Fibroblast of skin of right quadriceps (primary cell): ENCODE measurements at places on chromosomes 6 and 20.

GRCh38 chr6:96156425-96156824 lies 140.7 kb downstream of the FUT9 start:
- DNase-seq: no peak

DNA sequence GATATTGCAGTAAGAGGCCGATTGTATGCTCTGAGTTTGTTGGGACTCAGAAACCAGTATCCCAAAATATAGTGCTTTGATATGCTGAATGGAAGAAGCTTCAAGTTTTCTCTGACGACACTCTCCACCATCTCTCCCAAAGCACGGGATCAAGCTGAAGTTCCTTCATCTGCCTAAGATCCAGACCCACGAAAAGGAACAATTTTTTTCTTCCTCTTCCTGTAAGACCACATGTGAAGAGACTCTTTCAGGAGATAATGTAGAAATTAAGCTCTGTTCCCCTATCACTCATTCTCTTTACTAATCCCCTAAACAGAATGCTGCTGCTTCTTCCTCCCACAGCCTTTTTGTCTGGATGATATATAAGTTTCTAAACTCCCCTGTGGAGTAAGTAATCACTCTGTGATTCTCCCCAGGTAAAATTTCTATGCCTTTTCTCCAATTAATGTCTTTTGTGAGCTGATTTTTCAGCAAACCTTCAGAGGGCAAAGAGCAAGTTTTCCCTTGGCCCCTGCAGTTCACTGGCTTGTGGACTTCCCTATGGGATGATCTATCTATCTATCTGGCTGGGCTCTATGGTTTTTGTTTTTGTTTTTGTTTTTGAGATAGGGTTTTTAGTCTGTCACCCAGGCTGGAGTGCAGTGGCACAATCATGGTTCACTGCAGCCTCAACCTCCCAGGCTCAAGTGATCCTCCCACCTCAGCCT lies 13.5 kb upstream of the PNRC1 start:
- no peak for DNase-seq

DNA sequence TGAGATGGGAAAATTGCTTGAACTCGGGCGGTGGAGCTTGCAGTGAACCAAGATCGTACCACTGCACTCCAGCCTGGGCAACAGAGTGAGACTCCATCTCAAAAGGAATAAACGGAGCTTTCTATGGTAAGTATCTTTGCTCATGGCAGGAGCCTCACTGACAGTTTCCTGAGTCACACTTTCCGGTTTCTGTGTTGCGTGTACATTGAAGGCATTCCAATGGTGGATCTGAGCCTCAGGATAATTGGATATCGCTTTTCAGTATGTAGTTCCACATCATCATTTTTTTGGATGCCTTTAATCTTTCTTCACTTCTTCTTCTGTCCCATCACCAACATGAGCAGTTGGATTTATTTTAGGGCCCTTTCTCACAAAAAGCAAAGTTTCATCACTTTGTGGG lies 28.6 kb upstream of the GTSF1L start:
- DNase-seq: peak; percentile 81

- DNase-seq: no peak
Measured at GRCh38 chr6:114878091-114878490, 535.3 kb upstream of the HS3ST5 start.

DNA sequence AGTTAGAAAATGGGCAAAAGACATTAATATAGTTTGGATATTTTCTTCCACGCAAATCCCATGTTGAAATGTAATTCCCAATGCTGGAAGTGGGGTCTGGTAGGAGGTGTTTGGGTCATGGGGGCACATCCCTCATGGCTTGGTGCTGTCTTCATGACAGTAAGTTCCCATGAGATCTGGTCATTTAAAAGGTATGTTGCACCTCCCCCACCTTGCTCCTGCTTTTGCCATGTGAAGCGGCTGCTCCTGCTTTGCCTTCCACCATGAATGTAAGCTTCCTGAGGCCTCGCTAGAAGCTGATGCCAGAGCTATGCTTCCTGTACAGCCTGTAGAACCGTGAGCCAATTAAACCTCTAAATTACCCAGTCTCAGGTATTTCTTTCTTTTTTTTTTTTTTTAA lies 16.3 kb upstream of the TMEM14A start:
- no peak for DNase-seq

- peak; percentile 7 for DNase-seq
Measured at GRCh38 chr6:11921751-11922150, 90.4 kb upstream of the HIVEP1 start.

GRCh38 chr6:163288915-163289314 lies 125.6 kb upstream of the QKI start:
- DNase-seq: no peak

DNA sequence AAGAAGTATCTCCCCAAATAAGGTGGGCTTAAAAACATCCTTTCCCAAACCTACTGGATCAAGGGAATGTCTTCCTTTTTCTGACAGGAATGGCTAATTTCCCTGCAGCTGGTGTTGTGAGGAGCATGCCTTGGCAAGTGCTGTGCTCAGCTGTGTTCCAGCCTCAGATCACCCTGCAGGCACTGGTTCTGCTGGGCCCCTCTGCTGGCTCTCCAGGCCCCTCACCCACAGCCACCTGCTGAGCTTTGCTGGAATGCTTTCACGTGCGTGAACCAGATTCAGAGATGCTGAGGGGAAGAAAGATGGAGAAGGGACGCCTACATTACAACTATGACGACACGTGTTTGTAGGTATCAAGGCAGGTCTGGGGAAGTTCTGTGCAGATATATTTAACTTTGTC lies 71.3 kb upstream of the FOXC1 start:
- no peak for DNase-seq

GRCh38 chr6:83974409-83975050 lies 59.0 kb upstream of the MRAP2 start:
- no peak for DNase-seq

DNA sequence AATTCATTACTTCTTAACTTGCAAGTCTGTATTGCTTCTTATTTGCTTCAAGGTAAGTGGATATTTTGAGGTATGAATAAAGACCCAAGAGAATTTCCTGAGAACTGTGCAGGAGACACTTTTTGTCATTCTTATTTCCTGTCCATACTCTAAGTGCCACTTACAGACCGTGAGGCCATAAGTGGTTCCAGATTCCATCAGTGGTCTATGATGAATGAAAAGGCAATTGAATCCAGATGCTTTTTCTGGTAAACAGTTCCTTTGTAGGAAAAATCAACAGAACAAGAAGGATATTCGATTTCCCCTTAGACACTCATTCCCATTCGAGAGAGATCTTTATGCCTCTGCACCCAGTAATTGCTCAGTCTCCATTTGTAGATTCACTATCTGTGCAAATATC lies 58.3 kb upstream of the PDE10A start:
- peak; percentile 43 for DNase-seq

DNA sequence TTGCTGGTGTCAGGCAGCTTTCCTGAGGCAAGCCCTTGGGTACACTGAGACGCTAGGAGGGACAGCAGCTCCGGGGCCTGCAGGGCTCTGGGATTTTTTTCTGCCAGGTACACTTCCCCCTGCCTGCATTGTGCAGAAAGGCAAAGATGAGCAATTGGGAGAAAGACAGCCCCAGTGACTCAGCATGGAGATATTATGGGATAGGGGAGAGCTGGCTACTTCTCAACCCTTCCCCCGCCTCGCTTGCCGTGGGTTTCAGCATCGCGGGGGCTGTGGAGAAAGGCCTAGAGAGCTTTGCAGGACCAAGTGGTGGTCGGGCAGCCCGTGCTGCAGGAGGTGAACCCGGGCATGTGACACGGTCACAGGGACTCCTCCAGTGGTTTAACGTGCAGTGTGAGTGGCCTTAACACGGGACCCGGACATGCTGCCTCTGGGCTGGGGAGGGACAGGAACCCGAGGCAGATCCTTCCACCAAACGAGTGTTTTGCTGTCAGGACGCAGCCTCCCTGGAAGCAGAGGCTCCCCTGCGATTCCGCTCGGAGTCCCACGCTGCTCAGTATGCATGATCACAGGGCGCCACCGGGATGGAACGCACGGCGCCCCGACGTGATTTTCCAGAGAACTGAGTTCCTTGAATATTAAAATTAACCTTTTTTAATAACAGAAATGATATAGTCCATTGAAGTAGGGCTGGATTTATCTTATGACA lies 139.9 kb downstream of the CDH4 start:
- DNase-seq: peak; percentile 39

- no peak for DNase-seq
Measured at GRCh38 chr6:28135393-28135792, 6.3 kb upstream of the ZKSCAN8 start.

DNA sequence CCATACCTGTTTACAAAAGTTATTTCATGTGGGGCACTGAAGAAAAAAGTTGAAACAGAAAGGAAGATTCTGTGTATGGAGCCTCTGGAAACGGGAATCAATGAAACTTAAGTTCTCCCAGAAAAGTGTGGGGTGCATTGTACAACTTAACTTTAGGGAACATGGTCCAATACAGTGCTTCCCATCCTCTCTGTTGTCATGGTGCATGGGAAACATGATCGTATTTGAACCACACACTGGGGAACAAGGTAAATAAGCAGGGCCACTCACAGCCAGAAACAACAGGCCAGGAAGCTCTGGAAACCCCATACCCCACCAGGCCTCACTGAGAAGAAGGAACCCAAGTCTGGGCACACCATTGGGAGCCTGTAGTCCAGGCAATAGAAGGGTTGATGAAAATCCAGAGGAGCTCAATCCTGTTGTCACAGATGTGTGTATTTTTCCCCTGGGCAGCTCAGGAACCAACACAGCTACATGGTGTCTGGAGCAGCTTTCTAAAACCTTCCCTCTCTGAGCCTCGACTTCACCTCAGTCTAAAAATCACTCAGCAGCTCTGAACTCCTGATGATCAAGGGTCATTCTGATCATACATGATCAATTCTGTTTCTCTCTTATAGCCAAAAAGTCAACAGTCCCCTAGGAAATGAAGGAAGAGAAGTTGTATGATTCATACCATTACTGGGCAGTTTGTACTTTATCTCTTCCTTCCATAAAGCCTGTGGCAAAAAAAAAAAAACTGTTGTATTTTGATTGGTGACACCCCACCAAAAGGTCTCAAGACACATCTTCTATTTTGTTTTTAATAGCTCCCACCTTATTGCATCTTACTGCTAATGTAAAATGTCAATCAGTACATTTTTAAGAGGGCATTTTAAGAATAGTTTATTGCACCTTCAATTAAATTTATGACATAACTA lies 198.5 kb upstream of the TAB2 start:
- DNase-seq: no peak

DNA sequence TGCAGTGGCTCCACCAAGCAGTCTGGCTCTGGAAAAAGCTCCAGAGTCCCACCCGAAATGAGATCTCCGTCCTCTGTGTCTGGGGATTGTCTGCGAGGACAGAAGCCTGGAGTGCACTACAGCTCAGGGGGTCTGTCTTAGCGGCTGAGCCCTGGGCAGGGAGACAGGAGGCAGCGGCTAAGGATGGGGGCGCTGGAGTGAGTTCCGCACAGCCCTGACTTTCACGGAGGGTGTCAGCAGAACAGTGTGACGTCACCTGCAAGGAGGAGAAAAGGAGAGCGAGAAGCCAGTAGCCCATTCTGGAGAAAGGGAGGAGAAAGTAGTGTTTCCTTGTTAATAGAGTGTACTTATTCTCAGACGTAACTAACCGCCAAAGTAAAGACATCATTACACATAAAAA lies 97.6 kb downstream of the FAM50B start:
- DNase-seq: peak; percentile 18

DNA sequence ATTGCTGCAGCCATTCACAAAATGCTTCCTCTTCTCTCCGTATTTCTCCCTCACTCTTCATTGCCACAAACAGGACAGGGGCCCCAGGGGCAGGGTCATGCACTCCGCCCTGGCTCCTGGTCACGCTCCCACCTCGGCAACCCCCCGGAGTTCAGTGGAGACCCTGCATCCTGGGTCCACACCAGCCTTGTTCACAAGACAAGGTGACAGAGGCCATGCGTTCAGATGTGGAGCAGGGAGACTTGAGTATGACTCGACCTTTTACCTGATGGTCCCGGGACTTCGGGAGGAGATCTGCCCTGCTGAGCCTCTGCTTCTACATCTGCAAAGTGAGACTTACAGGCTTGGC lies 49.4 kb downstream of the ANKRD60 start:
- DNase-seq: no peak

DNA sequence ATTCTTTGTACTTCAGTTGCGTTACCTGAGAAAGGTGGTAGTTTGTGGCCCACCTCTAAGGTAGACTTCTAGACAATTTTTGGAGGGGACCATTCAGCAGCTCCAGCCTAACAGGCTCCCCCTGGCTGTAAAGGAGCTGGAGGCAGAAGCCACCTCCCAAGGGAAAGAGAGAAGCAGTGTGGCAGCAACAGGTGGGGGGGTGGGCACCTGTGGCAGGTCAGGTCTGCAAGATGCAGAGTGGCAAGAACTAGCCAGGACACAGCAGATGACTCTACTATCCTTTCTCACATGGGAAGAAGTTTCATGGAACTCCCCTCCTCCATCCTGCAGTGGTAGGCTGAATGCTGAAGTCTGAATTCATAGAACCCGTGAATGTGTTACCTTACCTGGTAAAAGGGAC lies 148.3 kb upstream of the DTNBP1 start:
- DNase-seq: no peak

DNA sequence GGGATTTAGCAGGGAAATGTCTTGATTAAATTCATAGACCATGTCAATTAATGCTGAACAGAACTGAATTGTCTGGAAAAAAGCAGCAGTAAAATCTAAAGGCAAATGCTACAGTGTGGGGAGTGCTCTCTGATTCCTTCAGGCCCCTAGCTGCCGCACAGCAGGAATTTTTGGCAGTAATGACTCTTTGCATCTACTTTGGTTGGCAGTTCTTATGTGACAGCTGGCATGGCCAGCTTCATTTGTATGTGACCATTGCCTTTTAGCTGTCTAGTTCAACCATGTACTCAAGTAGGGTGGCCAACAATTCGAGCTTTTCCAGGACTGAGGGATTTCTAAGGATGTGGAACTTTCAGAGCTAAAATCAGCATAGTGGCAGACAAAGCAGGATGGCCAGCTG lies 499.1 kb upstream of the MAN1A1 start:
- no peak for DNase-seq

GRCh38 chr20:2101057-2101864 lies at the start of gene STK35:
TSS of gene STK35 (plus strand) at chr20:2101827. CDS start at chr20:2101882, 55 bp downstream.
- no peak for DNase-seq

GRCh38 chr6:54196905-54197304 lies 85.7 kb downstream of the MLIP start:
- no peak for DNase-seq

DNA sequence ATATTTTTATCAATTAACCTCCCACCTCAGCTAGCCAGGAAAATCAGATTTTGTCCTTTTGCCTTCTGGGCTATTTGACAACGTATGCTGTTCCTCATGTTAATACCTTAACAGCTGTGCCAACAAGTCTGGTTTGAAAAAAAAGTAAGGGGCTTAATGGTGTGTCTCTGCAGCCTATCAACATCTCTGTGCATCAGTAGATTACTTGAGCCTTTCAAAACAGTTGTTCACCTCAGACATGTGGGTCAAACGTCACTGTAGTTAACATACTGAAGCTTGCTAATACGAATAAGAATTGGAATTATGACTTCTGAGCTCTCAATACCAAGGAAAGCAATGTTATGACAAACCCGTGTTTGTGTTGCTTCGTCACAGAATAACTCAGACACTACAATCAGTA lies 23.0 kb downstream of the CEP57L1 start:
- DNase-seq: no peak

DNA sequence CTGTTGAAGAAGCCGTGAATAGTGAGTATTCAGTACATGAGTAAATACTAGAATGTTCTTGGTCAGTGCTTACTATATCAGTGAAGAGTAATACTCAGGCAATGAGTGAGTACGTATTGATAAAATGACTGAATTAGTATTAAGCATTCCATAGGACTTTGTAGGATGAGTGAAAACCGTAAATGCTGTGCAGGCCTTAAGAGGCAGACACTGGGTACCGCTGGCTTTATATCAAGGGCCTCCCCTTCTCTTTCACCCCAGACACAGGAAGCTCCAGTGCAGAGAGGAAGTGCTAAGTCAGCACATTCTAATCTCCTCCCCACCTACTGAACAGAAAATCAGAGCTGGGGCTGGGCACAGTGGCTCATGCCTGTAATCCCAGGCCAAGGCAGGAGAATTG lies 24.2 kb downstream of the POFUT1 start:
- peak; percentile 35 for DNase-seq
